ENCODE measurements at places on chromosomes 4 and X. TPM values are rescaled to one million over a fixed set of nuclear protein-coding genes. Genes with fewer than 3 reads are reported as not detected.

DNA sequence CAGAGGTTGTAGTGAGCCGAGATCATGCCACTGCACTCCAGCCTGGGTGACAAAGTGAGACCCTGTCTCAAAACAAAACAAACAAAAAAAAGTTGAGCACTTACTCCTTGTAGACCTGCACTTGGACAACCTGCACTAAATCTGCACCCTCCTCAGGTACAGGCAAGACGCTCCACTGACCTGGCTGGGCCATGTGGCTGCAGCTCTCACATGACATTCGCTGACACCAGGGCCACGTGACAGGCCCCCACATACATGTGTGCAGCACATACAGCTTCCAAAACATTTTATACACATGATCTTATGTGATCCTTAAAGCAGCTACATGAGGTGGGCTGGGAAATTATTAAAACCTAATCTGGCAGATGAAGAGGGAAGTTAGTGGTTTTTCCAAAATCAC, 62.5 kb downstream of the MGST2 start:
- DNase-seq, result no peak

DNA sequence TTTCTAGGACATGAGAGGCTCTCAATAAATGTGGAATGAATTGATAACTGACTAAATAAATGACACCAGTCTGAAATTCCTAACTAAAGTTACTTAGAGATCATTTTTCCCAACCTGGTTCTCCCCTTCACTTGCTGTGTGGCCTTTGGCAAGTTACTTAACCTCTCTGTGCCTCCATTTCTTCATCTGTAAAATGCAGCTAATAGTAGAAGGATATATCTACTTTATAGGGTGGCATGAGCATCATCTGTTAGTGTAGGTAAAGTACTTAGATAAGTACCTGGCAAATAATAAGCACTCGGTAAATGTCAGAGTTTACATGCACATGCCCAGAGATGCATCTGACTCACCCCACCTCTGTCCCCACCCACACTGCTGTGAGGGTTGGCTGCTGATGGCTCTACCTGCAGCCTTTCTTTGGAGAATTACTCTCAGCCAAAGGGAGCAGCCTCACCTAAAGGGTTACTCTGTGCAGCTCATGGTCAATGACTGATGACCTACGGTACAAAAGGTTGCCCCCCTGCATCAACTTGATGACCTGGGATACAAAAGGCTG, 139.3 kb downstream of the CHIC2 start:
- DNase-seq, result no peak

The MAGEB2 gene
- not detected for total RNA-seq

- DNase-seq, result no peak
These were observed 492.3 kb downstream of the MAGEE1 start for GRCh38 chrX:76919761-76920160.

- peak; percentile 41 for DNase-seq
These were observed 19.4 kb downstream of the MTM1 start for GRCh38 chrX:150587585-150588503.

- no peak for DNase-seq
These were observed 55.8 kb downstream of the CCNI start for GRCh38 chr4:77020017-77020416.

- DNase-seq, result no peak
These were observed 39.2 kb downstream of the MAP7D3 start for GRCh38 chrX:136211766-136212556.

The COL4A5 gene
- total RNA-seq, result not detected

DNA sequence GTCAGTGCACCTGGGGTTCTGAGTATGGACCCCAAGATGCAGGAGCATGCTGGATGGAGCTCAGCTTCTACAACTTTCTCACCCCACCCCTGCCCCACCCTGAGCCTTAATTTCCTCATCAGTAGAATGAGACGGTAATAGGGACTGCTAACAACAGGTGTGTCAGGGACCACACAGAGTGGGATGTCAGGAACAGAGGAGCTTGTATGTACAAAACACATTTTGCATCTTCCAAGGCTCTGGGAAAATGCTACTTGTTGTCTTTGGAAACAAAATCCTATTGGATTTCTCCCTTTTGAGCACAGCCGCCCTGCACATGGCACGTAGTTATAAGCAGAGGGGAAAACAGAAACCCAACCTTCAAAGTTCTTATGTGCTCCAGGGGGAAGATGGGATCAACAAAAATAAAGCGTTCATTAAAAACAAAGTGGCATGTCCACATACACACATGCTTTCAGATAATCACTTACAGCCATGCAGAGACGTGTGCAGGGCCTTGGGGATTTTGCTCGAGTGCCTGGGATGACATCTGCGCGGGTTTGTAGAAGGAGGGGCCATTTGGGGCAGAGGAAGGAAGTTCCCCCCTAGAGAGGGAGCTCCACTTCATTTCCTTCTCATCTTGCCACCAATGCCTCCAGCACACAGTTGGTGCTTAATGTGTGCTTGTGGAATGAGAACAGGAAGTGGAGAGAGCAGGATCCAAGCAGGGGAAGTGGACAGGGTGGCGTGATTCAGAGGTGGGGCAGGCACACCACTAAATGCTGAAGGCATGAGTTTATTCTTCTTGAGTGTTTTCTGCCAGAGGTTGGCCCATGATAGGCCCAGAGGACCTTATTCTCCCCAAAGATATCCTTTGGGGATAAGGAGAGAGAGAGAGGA, 138.9 kb downstream of the SMIM20 start:
- no peak for DNase-seq

GRCh38 chrX:69429339-69430015, 74.6 kb upstream of the NALF2 start:
- no peak for DNase-seq

- DNase-seq, result no peak
These were observed 367.6 kb downstream of the BCOR start for GRCh38 chrX:39729981-39730661.

DNA sequence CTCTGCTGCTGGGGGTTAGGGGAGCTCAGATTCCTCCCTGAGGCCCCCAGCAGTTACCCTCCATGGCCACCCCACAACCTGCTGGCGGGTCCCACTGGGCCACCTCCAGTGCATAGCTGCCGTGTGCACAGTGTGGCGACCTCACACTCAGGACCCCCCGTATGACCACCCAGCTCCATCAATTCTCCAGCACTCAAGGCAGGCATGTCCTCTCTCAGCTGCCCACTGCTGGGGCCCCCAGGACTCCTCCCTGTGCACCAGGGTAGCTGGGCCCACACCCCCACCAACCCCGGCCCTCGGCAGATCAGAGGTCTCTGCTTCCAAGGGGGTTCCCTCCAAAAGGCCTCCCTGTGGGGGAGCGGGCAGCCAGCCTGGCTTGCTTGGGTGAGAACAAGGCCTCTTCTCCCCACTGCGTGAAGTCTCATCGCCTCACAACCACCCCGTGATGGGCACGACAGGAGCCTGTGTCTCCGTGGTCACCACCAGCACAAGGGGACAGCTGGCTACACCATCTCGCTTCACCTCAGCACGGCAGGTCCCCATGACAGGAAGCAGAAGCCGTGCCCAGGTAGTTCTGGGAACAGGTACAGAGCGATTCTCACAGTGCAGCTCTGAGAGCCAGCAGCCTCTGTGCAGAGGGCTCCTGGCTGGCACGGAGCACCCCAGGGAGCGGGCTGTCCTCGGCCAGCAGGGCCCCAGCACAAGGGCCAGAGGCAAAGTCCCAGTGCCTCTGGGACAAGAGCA, 4.6 kb upstream of the HAUS3 start:
- no peak for DNase-seq

DNA sequence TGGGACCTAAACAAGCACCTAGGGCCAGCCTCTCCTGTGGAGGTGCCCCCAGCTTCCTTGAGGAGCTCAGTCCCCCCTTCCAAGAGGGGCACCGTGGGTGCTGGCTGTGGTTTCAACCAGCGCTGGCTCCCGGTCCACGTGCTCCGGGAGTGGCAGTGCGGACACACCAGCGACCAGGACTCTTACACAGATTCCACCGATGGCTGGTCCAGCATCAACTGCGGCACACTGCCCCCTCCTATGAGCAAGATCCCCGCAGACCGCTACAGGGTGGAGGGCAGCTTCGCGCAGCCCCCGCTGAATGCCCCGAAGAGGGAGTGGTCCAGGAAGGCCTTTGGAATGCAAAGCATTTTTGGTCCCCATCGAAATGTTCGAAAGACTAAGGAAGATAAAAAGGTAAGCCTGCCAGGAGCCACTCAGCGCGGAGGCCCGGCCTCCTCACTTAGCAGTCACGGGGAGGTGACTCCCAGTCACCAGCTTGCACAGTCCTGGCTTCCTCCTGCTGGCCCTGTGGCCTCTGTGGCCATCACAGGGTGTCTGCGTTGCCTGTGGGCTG, 24.9 kb downstream of the RGS12 start:
- no peak for DNase-seq

GRCh38 chr4:25096251-25096980, 63.8 kb downstream of the SEPSECS start:
- DNase-seq, result no peak

DNA sequence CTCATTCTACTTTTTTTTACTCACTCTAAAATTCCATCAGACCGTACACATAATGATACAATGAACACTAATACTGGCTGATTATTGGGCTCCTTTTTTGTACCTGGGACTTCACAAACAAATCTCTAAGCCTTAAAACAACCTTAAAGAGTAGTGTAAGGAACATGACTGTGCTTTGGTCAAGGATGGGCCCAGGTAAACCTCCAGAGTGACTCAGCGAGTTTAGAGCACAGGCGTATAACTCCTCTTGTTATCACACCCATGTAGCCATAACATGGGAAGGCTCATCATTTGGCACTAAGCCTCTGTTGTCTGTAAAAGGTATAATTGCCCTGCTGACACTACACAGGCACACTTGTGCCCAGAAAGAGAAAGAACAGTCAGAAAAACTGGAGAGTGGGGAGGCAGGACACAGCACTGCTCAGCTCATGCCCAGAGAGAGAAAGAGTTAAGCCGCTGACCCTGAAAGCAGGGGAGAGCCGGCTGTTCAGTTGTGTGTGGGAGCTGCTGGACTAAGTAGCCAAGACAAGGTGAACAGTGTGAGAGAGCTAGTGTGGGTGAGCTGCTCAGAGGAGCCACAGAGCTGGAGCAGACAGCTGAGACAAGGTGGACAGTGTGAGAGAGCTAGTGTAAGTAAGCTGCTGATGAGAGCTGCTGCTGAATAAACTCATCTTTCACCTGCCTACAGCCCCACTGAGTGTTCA, 319.6 kb upstream of the BMP3 start:
- DNase-seq, result no peak

GRCh38 chr4:137819964-137820383, 287.7 kb upstream of the PCDH18 start:
- no peak for DNase-seq

GRCh38 chrX:102558607-102559006, 40.7 kb upstream of the ARMCX5 start:
- no peak for DNase-seq

The CSN2 gene
- not detected for total RNA-seq
